ENCODE measurements at places on chromosomes 1 and 21.

DNA sequence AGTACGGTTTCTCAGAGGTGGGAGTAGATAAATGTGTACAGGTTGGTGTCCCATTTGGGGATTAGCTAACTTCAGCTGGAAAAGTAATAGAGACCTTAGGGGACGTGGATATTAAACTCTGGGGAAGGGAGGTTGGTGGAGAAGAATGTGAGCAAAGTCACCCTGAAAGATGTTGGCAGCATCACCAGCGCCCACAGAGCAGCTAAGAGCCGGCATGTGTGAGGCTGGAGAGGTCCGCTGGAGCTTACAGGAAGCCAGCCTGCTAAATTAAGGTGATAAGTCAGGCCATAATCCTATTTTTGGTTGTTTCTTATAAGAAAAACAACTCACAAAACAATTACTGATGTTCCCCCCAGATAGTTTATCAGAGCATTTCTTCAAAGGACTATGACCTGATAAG lies 12.2 kb downstream of the PTGFRN start:
- no peak for DNase-seq

DNA sequence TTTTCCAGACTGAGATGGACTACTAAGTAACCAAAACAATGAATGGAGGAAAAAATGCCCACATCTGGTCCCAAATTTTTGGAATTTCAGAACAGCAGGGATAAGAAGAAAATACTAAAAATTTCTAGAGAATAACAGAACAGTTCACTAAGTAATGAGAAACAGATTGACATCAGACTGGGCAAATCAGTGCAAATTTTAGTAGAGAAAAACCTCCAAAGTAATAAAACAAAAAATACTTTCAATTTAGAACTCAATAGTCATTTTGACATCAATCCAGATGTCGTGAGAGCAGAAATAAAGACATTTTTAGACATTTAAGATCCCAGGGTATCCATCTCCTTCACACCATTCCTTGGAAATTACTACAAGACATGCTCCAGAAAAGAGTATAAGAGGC lies 39.3 kb downstream of the CRP start:
- DNase-seq, result no peak

DNA sequence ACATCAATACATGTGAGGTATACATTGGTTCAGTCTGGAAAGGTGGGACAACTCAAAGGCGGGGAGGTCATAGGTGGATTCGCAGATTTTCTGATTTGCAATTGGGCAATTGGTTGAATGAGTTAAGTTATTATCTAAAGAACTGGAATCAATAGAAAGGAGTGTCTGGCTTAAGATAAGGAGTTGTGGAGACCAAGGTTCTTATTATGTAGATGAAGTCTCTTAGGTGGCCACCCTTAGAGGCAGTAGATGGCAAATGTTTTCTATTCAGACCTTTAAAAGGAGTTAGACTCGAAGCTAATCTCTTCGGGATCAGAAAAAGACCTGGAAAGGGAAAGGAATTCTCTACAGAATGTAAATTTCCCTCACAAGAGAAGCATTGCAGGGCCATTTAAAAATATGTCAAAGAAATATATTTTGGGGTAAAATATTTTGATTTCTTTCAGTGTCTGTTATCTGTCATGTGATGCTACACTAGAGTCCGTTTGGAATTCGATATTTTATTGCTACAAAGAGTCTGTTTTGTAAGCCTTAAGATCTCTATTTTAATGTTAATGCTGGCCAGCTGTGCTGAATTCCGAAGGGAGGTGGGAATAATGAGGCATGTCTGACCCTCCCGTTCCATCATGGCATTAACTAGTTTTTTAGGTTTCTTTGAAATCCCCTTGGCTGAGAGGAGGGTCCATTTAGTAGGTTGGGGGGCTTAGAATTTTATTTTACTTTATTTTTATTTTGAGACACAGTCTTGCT lies 265.1 kb downstream of the PTPRU start:
- DNase-seq, result no peak

DNA sequence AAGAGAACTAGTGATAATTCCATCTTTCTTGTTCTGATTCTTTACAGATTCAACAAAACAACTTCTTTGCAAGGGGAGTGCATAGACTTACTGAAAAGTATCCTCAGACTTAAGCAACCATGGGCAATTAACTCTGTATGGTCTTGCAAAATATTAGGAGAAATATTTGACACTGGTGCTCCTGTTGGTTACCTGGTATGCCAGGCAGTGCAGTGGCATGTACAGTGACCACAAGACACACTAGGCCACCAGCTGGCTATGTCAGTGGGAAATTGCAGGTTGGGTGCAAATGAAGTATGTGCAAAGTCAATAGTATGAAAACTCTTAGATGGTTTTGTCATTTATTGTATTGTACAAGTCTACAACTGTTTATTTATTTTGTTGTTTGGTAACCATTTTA lies 34.5 kb downstream of the EPS15 start:
- no peak for DNase-seq

DNA sequence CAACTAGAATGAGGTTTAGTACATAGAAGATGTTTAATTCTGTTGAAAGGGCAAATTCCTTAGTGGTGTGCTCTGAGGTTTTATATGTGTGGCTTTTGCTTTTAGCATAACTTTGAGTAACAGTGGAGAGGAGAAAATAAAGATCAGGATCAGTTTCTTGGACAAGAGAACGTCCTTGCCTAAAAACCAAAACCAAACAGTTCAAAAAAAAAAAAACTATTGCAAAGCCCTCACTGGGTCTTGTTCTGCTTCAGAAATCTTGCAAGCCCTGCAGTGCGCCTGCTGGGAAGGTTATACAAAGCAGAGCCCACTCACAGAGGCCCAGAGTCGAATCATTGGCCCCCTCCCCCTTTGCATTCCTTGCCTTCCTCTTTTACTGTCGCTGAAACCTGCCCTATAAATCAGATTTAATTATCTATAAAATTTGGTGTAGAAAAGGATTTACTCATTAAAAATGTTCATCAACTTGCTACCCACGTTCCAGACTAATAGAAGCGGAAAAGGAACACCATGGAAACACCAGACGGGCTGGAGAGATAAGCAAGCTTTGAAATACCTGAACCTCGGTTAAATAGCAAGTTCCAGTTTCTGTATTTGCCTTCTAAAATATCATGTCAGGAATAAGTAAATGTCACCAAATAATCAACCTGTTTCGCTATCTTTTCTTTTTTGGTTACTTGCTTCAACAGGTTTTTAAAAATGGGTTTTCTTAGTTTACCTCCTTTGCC lies 201.6 kb upstream of the PTBP2 start:
- no peak for DNase-seq

GRCh38 chr1:99658031-99658290 lies 12.0 kb downstream of the PALMD start:
- no peak for DNase-seq

- no peak for DNase-seq
Measured at GRCh38 chr1:225464851-225465792, 37.3 kb upstream of the LBR start.

- DNase-seq, result no peak
Measured at GRCh38 chr1:216330262-216330661, 93.0 kb downstream of the USH2A start.

DNA sequence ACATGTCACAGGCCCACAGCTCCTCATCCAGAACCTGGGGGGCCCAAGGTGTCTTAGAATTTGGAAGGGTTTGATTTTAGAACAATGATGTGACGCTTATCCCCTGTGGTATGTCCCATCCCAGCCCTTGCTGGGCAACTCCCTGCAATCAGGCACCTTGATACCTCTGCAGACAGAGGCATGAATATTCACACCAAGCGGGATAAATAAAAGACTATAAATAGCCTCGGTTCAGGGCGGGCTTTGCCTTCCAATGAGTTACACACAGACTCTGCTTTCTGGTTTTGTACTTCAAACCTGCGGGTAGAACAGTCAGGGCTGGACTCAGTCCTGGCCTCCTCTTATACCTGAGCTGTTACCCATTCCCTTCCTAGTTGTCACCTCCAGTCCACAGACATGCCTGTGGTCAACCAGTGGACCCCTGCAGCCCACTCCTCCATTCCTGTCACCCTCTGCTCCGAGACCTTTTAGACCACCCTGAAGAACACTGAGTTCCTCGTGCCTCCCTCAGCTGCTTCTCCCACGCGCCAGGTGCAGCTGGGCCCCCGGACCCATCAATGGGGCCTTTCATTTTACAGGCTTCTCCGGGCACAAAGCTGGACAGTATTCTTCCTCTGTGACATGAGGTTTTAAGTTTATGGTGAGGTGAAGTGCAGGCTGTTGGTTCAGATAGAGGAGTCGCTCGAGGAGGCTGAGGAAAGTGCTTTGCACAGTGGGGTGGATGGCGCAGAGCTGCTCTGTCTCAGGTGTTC lies 120.1 kb upstream of the TNR start:
- DNase-seq, result no peak

GRCh38 chr1:26471498-26472319 lies 531 bp upstream of the HMGN2 start:
- DNase-seq, result no peak

DNA sequence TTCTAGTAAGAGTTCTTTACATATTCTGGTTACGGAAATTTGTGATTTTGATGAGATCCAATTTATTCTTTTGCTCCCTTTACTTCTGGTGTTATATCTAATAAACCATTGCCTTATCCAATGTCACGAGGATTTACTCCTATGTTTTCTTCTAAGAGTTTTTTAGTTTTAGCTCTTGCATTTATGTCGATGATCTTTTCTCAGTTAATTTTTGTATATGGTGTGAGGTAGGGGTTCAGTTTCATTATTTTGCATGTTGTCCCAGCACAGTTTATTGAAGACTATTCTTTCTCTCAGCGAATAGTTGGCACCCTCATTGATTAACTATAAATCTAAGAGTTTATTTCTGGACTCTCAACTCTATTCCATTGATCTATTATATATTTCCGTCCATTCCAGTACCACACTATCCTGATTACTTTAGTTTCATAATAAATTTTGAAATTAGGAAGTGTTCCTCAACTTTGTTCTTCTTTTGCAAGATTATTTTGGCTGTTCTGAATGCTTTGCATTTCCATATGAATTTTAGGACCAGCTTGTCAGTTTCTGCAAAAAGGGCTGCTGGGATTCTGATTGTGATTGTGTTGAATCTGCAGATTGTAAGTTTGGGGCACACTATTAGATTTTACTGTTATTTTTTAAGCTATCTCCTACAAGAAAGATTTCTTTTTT lies 4.0 kb downstream of the KDM1A start:
- no peak for DNase-seq

DNA sequence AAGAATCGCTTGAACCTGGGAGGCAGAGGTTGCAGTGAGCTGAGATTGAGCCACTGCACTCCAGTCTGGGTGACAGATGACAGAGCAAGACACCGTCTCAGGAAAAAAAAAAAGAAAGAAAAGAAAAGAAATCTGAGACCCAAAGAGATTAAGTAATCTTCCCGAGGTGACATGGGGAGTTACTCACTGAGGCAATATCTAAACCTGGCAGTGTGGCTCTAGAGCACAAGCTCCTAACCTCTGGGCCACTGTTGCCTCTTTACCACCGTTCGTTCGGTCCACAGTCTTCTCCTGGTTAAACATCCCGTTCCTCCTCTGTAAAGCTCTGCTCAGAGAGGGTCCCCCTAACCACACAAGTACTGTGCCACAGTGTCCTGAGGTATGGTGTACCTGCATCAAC lies 1.5 kb downstream of the HMGCL start:
- DNase-seq, result no peak

GRCh38 chr1:119953266-119953998 lies 57.1 kb upstream of the ADAM30 start:
- no peak for DNase-seq

DNA sequence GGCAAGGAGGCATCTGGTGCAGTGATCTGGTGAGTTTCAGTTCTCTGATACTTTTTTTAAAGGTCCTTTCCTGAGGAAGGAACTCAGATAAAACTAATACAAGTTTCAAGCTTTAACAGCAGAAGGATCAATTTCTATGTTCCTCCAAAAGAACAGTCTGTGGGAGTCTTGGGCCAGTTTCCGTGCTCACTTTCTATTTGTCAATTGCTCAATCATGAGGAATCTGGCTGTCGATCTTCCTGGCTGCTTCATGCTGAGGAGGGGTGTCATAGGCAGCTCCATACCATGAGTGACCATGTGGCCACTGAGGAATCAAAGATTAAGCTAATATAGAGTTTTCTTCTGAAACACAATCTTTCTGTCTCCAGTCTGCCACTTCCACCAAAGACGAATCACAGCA lies 11.4 kb upstream of the TMEM125 start:
- DNase-seq, result no peak

GRCh38 chr1:60033066-60033465 lies 40.5 kb downstream of the C1orf87 start:
- DNase-seq, result no peak

GRCh38 chr1:72278461-72278860 lies 3.9 kb downstream of the NEGR1 start:
- no peak for DNase-seq

GRCh38 chr1:77592906-77593305 lies 89.6 kb downstream of the ZZZ3 start:
- DNase-seq, result no peak

GRCh38 chr1:109484519-109484975 lies 842 bp downstream of the ATXN7L2 start:
- DNase-seq, result no peak

DNA sequence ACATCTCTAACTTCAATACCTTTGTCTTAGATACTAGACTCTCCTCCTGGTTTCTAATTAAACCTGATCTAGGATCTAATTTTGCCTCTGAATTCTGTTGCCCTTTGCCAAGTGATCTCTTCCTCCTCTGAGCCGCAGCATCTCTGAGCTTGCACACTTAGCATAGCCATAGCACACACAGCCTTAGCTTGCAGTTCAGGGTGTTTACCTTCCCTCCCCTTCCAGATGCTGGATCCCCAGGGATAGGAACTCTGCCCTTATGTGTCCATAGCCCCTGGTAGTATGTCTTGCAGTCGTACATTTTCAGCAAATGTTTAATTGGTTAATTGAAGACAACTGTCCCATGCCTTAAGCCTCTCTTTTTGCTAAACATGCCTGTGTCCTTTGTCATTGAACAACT lies 30.3 kb downstream of the SELL start:
- DNase-seq, result no peak

GRCh38 chr1:169115891-169116585 lies 9.5 kb downstream of the ATP1B1 start:
- no peak for DNase-seq

- no peak for DNase-seq
Measured at GRCh38 chr1:228969953-228970800, 234.9 kb downstream of the RHOU start.

- no peak for DNase-seq
Measured at GRCh38 chr1:20160034-20160433, 20.9 kb downstream of the PLA2G2F start.

DNA sequence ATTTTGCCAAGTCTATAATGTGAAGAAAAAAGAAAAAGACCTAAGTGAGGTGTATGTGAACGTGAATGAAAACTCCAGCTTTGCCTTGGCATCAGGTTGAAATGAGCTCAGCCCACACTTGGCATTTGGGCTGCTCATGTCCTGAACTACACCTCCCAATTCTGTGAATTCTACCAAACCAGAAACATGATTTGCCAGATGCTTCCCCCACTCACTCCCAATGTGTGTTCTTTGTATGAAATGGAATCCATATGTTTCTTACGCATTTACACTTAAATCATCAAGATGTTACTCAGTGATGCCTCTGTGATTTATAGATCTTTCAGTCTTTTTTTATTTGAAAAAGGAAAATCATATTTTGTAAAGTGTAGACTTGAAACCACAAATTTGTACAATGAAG lies 32.8 kb upstream of the RUNX1 start:
- DNase-seq, result no peak

- no peak for DNase-seq
Measured at GRCh38 chr1:213123536-213123935, 72.5 kb downstream of the RPS6KC1 start.

All from frontal cortex (tissue), 4 donors.